ENCODE measurements at places on chromosomes 3 and 15.

GRCh38 chr3:13025090-13025489 is 48.1 kb downstream of the IQSEC1 start:
- DNase-seq = peak; percentile 63
- peaks cover 4% of the 10 kb centered on the region for H3K36me3 ChIP-seq
- H3K4me3 ChIP-seq = no peak overlapping the region
- no peaks in the 10 kb centered on the region for H3K27me3 ChIP-seq
- H3K4me1 ChIP-seq = peaks cover 13% of the 10 kb centered on the region
- no peak overlapping the region for H3K27ac ChIP-seq

DNA sequence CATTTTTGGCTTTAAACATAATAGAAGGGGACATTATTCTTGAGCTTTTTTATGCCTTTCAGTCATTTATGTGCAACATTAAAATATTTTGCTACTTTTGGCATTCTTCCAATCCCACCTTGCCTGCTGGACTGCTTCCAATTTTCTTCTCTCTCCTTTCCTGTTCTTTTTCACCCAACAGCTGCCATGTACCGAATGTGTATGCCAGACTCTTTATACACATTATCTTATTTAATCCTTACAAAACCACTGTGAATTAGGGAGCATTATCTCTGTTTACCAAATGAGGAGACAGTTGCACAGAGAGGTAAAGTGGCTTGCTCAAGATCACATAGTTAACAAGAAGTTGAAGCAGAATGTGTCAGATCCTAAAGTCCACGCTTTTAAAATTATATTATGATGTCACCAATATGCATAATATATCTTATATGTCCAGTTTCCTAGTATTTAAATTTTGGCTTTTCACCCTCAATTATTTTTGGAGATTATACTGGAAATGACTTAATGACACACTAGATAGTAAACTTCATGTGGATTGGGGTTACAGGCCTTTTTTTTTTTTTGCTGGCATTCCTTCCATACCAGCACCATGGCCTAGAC is 231.5 kb downstream of the THRB start:
- no peak for DNase-seq
- no peak overlapping the region for H3K27ac ChIP-seq
- no peak overlapping the region for H3K4me3 ChIP-seq
- peaks cover 5% of the 10 kb centered on the region for H3K4me1 ChIP-seq

- no peaks in the 10 kb centered on the region for H3K27me3 ChIP-seq
- no peaks in the 10 kb centered on the region for H3K36me3 ChIP-seq
- peaks cover 23% of the 10 kb centered on the region for H3K4me1 ChIP-seq
- no peak overlapping the region for H3K4me3 ChIP-seq
These were observed 27.0 kb downstream of the PCOLCE2 start for GRCh38 chr3:142861926-142862325.

DNA sequence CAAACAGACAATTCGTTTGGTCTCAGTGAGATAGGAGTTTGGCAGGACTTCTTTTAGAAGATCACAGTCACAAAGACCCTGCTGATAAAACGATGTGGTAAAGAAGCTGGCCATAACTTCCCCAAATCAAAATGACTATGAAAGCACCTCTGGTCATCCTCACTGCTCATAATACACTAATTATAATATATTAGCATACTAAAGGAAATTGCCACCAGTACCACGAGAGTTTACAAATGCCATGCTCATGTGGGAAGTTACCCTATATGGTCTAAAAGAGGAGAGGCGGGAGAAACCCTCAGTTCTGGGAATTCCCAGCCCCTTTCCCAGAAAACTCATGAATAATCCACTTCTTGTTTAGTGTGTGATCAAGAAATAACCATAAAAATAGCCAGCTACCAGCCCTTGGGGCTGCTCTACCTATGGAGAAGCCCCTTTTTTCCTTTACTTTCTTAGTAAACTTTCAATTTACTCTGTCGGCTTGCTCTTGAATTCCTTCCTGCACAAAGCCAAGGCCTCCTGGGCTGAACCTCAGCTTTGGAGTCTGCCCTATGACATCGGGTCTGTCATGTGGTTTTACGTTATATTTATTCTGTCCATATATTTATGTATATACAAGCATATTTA is 115.8 kb upstream of the IGSF10 start:
- H3K27ac ChIP-seq = no peak overlapping the region
- DNase-seq = no peak
- H3K36me3 ChIP-seq = no peaks in the 10 kb centered on the region
- peaks cover 4% of the 10 kb centered on the region for H3K4me1 ChIP-seq
- no peaks in the 10 kb centered on the region for H3K27me3 ChIP-seq
- no peak overlapping the region for H3K4me3 ChIP-seq

Data from MCF 10A (cell line).